ENCODE measurements at places on chromosomes 5 and 9.

DNA sequence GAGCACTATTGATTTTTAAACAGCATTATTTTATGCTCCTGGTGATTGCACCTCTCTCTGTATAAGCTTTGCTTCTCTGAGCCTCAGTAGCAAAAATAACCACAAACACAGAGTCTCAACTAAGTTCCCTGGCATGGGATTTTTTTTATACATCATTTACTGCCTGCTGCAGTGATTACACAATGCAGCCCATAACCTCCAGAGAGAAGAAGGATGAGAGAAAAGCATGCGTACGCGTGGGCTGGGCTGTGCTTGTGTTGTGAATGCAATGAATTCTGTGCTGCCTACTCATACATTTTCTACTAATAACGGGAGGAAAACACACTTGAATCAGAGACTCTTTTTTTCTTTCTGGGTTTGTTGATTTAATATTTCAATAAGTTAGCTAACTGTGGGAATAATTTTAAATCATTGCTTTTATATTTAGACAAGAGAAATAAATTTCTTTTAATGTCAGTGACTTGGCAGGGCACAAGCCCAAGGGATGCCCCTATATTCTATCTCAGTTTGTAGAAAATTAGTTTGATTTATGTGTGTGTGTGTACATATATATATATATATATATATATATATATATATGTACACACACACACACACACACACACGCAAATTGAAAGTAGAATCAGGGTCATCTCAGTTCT lies 351.5 kb downstream of the MED10 start:
- no peak for DNase-seq

DNA sequence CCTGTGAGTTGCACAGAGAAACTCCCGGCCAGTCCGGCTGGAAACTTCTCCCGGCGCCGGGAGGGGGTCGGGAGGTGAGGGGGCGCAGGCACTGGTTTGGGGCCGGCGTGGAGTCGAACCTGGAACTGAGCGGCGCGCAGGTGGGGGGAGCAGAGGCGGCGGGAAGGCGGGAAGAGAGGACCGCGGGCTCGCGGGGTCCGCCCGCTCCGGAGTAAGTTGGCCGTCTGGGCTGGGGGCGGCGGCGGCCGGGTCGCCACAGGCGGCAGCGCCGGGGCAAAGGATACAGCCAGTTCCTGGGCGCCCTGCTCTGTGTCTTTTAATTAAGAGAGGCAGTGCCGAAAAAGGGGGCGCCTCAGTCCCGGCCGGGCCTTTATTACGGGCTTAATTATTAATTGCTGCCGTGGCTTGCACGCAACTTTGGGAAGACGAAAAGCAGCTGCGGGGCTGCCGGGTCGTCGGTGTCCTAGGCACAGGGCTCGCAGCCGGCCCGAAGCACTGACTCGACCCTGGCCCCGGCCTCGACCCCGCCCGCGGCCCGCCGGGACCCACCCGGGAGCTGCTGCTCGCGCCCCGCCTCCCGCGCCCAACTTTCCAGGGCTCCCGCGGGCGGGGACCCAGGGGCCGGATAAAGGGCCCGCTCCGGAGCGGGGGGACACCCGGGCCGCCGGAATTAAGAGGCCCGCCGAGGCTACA lies 1.1 kb downstream of the NTNG2 start:
- no peak for DNase-seq

- DNase-seq: no peak
These were observed 6.9 kb downstream of the UGT3A2 start for GRCh38 chr5:36059571-36060419.

- no peak for DNase-seq
These were observed 20.4 kb downstream of the ZBTB5 start for GRCh38 chr9:37444890-37445289.

DNA sequence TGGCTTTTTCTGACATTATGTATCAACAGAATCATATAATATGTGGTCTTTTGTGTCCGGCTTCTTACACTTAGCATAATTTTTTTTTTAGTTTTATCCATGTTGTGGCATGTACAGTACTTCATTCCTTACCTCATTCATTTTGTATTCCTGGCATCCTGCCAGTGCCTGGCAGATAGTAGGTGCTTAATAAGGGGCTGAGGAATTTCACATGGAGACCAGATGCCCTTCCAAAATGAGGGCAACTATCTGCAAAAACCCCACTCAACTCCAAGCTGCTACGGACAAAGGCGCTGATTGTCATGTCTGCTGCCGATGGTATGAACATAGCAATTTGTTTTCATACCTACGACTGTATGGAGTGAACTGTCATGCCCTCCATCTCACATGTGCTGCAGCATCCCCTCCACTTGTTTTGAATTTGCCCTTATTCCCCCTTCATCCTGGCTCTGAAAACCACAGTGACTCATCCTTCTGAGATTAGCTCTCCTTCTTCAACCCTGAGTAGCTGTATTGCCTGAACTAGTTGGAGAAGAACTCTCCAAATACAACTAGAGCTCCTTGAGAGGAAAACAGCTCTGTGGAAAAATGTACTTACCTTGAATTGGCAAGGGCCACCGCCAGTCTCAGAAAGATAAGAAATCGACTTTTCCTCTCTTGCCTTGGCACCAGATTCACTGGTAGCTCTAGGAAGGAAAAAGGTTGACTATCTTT lies 41.3 kb upstream of the FOXE1 start:
- no peak for DNase-seq

DNA sequence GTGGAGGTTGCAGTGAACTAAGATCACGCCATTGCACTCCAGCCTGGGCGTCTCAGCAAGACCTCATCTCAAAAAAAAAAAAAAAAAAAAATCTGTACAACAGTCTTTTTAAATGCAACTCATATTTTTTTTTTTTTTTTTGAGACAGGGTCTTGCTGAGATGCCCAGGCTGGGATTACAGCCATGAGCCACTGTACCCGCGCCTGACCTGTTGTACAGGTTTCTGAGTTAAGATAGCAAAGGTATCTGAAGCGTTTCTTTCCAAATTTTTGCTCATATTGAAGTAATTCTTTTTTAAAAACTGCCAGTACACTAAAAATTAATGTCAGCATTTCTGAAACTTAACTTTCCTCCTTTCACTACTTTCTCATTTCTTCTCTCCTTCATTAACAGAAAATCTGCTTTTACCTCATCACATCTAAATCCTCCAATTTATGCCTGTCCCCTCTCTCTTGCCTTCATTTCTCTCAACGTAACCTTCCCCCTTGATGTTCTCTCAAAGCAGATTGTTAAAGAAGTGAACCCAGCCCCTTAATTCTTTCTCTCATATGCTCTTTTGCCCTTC lies 3.3 kb upstream of the SNX24 start:
- no peak for DNase-seq

All from HL-60 (cell line).